Gastroesophageal sphincter (tissue), 4 donors: ENCODE measurements at places on chromosomes 1 and 21.

DNA sequence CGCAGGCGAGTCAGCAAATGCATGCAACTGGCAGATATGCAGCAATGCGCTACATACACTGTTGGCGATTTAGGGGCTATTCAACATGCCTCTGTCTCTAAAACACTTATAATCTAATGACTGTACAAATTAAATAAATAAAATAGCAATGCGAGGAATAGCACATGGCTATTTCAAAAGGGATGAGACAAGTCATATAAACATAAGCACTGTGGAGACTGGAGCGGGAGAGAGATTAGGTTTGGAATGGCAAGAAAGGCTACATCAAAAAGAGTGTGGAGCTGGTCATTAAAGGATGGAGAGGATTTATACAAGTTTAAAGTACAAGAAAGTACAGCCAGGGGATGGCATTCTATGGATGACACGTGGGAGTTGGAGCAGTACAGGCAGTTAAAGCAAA is 523.5 kb upstream of the CAMK1G start:
- ATAC-seq, result no peak

DNA sequence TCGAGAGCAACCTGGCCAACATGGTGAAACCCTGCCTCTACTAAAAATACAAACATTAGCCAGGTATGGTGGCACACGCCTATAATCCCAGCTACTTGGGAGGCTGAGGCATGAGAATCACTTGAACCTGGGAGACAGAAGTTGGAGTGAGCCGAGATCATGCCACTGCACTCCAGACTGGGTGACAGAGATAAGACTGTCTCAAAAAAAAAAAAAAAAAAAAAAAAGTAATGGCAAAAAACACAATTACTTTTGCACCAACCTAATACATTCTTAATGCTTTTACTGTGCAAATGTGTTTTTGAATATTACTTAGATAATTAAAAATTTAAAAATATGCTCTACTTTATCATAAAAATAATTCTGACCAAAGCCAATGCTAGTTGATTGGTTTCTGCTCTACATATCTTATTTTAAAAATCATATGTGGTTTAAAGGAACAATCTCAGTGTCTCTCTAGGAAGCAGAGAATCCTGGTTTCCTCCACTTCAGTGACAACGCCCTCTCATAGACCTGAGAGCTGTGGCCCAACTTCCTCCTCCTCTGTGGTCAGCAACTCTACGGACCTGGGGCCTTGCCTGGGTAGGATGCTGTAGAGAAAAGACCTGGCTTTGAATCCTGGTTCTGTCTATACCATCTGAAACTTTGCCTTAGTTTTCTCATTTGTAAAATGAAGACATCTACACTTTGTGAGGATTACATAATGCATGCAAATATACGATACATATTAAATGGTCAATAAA is 64.7 kb downstream of the TGFBR3 start:
- no peak for ATAC-seq

GRCh38 chr1:70666381-70667140 is 255.5 kb downstream of the CTH start:
- ATAC-seq, result no peak

DNA sequence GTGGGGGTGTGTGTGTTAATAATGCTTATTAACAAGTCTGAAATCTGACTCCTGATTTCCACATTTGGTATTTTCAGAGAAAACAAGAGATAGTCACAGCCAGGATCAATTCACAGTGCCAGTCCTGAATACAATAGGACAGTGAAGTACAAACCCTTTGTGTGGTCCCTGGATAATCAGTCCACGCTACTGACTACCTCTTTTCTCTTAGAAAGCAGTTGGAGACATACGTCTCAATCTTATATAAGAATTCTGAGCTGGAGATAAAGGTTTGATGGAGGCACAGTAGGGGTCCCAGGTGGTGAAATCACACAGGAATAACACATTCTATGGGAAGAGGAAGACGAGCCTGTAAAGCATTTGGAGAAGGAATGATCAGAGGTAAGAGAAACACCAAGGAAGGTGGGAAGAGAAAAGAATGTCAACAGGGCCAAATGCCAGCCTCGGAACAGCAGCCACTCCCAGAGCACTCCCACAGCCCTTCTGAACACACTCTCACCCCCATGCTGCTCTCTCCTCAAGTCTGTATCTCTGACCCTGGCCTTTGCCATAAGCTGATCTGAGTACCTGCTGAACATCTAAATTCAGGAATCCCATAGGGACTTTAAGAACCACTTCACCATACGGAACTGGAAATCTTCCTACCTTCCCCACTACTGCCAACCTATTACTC is 48.6 kb downstream of the TRAF5 start:
- no peak for ATAC-seq

DNA sequence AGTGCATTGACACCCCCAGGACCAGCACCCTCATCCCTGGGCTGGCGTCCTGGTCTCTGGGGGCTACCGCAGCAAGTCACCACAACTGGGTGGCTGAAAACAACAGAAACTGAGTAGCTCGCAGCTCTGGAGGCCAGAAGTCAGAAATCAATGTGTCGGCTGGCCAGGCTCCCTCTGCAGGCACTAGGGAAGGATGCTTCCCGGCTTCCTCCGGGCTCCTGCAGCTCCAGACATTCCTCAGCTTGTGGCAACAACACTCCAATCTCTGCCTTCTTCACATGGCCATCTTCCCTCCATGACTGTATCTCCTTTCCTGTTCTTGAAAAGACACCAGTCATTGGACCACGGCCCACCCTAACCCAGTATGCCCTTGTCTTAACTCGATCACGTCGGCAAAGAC is 224.2 kb downstream of the NPHP4 start:
- no peak for ATAC-seq

GRCh38 chr1:2029561-2029960 is 10.4 kb downstream of the GABRD start:
- no peak for ATAC-seq

DNA sequence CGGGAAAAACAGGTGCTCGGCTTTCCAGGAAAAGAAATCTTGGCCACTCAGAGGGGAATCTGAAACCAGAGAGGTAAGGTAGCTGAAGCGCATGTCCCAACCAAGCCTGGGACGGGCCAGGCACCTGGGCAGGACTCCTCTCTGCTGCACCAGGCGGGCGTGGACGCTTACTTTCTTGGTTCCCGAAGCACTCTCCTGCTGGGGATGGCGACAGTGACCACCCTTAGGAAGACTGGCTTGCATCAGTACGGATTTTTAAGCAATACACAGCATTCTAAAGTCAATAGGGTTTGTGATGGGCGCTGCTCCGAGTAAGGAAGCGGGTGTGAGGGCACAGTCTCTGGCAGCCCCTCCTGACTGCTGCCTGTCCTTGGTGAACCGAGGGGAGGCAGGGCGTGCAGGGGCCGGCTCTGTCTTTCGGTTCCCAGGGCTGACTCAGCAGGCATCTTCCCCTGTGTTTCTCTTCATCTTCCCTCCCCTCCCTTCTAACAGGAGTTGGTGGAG is 74.9 kb upstream of the ANGPTL1 start:
- ATAC-seq, result peak; percentile 22

GRCh38 chr1:238951809-238952208 is 434.6 kb upstream of the CHRM3 start:
- no peak for ATAC-seq

- no peak for ATAC-seq
These were observed 68.2 kb downstream of the PSMG1 start for GRCh38 chr21:39114871-39115575.

- no peak for ATAC-seq
These were observed 115.6 kb downstream of the GREM2 start for GRCh38 chr1:240496356-240496755.

- no peak for ATAC-seq
These were observed 4.6 kb upstream of the CLCA2 start for GRCh38 chr1:86419277-86419903.

- ATAC-seq, result no peak
These were observed 280.2 kb downstream of the PTGER3 start for GRCh38 chr1:70767377-70767776.

DNA sequence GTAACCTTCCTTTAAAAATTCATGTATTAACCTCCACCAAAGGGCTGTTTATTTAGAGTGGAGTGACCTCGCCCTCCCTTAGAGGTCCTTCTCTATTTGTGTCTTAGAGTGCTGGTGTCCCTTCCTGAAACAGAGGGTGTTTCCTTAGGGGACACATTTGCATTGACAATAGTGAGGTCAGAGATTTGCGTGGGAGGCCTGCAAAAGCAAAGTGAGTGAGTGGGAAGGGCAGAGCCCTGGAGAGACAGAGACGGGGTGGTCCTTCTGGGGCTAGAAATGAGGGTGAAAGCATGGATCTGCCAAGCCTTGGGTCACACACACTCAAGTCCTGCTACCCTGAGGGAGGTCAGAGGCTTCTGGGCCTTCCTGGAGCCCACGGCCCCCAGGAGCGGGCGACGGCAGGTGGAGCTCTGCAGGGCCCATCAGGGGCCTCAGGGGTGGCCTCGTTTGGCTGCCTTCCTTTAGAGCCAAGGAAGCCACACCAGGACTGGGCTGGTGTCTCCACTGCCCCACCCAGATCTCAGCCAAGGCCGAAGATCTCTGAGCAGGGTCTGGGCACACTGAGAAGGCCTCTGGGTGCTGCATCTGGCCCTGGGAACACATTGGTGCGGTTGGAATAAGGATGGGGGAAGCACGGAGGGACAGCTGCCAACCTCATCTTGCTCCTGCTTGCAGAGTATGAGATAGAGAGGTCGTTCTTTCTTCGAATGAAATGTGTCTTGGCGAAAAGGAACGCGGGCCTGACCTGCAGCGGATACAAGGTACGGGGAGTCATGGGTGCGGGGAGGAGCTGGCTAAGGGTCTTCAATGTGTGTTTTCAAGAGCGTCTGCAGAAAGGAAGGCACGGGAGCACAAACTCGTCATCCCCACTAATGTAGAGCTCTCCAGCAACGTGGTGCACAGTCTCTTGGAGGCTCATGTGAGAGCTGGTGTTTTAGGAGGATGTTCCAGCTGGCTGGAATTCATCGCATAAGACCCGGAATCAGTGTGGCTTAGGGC is 23.8 kb downstream of the SIM2 start:
- ATAC-seq, result no peak

DNA sequence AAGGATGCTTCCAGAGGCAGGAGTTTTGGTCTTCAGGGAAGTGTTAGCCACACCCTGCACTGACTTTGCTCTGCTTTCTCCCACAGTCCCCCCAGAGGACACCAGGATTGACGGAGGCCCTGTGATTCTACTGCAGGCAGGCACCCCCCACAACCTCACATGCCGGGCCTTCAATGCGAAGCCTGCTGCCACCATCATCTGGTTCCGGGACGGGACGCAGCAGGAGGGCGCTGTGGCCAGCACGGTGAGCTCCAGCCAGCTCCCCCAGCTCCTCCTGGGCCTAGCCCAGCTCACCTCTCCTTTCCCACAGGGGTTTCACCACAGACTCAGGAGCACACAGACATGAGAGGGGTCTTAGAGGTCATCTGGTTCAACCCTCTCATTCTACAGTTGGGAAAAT is 90.9 kb downstream of the KIRREL1 start:
- ATAC-seq, result no peak

DNA sequence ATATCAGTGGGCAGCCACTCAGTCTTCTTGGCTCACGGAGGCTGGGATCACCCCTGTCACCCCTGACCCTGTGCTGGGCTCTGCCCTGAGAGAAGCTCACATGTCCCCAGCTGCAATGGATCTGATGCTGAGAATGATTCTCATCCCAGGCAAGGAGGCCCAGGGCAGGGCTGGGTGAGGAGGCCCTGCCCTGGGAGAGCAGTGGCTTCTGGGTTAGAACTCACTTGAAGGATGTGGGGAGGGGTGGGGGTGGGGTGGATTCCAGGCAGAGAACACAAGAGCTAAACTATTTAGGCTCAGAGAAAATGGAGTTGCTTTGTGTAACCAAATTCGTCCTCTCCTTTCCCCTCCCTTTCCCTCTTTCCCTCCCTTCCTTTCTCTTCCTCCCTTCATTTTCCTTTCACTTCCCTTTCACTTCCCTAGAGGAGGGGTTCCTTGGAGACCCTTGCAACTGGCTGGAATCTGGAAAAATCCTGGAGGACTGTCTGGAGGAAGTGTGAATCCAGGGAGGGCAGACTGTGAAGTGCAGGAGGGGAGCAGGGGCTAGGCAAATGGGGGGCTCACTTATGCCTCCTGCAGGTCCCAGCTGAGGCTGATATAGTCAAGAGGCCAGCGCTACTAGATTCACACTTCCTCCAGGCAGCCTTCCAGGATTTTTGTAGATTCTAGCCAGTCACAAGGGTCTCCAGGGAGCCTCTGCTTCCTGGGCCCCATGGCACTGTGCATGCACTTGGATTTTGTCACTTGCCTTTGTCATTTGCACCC is 47.0 kb downstream of the IGSF21 start:
- no peak for ATAC-seq

GRCh38 chr21:31198575-31198974 is 145.5 kb downstream of the TIAM1 start:
- ATAC-seq, result peak; percentile 24
